ENCODE measurements at places on chromosomes 2 and 18.

GRCh38 chr18:41751161-41751560, 203.9 kb upstream of the PIK3C3 start:
- DNase-seq = no peak

DNA sequence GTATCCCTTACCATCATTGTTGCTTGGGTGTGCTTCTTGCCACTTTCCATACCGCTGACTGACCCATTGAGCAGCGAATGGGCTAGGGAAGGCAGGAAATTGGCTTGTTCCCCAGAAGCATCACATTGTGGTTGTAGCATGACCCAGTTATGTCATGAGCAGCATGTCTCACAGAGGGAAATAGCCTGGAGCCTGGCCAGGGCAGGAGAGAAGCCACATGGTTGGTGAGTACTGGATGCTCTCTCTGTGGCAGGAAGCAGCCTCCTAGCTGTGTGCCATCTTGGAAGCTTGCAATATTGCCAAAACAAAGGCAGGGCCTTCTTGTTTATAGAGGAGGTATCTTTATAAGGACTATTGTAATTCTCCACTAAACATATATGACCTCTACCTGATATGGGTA, 482.6 kb downstream of the PIK3C3 start:
- DNase-seq = no peak

DNA sequence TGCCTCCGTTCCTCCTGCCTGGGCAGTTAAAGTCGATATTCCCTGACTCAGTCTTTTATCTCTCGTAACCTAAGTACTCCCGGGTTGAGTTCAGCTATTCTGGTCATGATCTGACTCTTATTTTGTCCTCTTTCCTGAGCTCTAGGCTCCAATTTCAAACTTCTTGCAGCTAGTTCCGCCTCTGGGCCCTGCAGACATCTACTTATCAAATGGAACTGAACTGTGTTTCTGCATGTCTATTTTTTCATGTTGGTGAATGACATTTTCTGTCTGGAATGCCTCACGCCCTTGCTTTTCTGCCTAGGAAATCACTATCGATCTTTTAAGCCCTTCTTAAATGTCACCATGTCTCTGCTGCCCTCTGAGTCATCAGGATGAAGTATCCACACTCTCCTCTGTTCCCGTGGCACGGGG, 101.5 kb downstream of the VAPA start:
- no peak for DNase-seq

- peak; percentile 65 for DNase-seq
Observed at GRCh38 chr2:108607706-108608301, 73.5 kb downstream of the LIMS1 start.

DNA sequence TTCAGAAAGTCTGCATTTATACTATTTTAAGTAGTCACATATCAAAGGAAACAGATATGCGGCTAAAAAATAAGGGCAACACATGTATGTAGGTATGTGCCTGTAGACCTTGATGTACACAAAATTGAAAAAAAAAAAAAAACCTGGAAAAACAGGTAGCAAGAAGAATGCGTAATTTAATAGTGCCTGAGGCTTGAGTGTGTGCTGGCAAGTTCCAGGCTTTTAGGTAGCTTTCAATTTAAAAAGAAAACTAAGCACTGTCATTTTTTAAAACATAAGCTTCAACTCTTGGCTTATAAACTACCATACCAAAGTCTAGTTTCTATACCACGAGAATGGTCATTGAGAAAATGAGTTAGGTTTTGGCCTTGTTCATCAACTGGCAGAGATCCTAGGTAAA, 72.3 kb downstream of the OTX1 start:
- no peak for DNase-seq

DNA sequence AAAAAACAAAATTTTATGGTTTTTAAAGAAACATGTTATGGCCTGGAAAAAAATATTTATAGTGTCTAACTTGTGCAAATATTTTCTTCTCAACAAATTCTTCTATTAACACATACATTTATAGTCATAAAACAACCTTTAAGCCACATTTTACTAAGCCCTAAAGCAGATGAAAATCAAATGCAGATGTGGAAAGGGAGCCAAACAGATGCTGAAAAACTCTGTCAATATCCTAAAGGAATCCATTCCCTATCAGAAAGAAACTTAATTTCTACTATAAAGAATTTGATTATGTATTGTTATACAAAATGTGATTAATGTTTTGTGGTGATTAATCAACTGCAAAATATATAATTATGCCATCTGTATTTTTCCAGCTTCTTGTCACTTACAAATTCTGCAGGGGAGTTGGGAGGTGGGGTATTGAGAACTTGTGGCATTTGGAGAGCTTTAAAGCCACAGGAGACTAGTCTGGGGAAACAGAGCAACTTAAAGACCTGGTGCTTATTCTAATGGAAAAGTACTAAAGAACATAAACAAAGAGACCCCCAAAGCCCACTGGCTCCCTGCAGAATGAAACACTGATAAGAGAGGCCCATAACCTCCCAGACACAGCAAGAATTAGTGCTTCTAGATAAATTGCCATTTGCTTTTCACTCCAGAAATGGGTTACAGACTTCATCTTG, 1721.0 kb upstream of the PIK3C3 start:
- DNase-seq = no peak

- no peak for DNase-seq
Observed at GRCh38 chr2:109312902-109313301, 183.9 kb downstream of the SH3RF3 start.

GRCh38 chr18:63106727-63107126, 212.8 kb downstream of the BCL2 start:
- no peak for DNase-seq

GRCh38 chr2:216536734-216537210, 38.1 kb downstream of the RPL37A start:
- peak; percentile 71 for DNase-seq

DNA sequence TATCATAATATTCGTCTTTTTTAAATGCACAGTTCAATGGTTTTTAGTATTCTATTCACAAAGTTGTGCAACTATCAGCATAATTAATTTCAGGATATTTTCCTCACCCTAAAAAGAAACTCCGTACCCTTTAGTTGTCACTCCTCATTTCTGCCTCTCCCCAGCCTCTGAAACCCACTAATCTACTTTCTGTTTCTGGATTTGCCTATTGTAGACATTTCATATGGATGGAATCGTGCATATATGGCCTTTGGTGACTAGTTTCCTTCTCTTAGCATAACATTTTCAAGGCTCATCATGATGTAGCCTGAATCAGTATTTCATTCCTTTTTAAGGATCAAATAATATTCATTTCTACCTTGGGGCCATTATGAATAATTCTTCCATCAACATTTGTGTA, 18.5 kb downstream of the NEURL3 start:
- no peak for DNase-seq

- no peak for DNase-seq
Observed at GRCh38 chr2:105959357-105959756, 214.6 kb downstream of the NCK2 start.

- no peak for DNase-seq
Observed at GRCh38 chr2:69145204-69145603, 132.2 kb downstream of the ANTXR1 start.

GRCh38 chr2:239700686-239701345, 300.0 kb upstream of the HDAC4 start:
- no peak for DNase-seq

- DNase-seq = no peak
Observed at GRCh38 chr2:46101557-46102220, 195.5 kb upstream of the EPAS1 start.

- DNase-seq = peak; percentile 39
Observed at GRCh38 chr2:165443511-165443910, 26.0 kb upstream of the CSRNP3 start.

- no peak for DNase-seq
Observed at GRCh38 chr2:44187251-44187650, 18.6 kb downstream of the PPM1B start.

- DNase-seq = no peak
Observed at GRCh38 chr2:238295144-238296112, 7.0 kb upstream of the PER2 start.

Data from stomach (tissue), 19 donors.